Activated CD4-positive, alpha-beta T cell treated with anti-CD3 and anti-CD28 coated beads, Interleukin-2, amount 50 U/mL, for 24 hours (primary cell): ENCODE measurements at places on chromosomes 16 and 17.

- DNase-seq = no peak
Measured at GRCh38 chr16:83002351-83003334, 375.9 kb downstream of the CDH13 start.

DNA sequence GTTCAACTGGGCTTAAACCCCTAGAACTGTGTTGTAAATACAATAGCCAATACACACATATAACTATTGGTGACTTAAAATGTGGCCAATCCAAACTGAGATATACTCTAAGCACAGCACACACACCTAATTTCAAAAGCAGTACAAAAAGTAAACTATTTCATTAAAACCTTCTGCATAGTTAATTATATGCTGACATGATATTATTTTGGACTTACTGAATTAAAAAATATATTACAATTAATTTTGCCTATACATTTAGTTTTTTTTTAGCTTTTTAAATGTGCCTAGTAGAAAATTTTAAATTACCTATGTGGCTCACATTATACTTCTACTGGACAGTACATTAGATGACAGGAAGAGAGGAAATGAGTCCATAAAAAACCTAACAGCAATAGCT lies 21.5 kb downstream of the MED13 start:
- no peak for DNase-seq

DNA sequence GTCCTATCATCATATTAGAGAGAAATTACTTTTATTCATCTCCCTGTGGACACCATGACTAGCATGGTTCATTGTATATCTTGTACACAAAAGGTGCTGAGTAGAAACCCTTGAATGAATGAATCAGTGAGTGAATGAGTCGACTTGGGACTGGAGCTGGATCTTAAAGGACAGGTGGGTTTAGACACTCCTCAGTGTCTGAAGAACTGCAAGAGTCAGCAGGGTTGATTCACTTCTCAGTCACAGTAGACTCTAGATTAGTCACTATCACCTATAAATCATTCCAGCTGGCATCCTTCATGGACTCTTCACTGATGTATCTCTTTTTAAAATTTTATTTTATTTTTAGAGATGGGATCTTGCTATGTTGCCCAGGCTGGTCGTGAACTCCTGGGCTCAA lies 30.1 kb upstream of the PMFBP1 start:
- no peak for DNase-seq

GRCh38 chr16:23975293-23975692 lies 139.5 kb downstream of the PRKCB start:
- no peak for DNase-seq

- no peak for DNase-seq
Measured at GRCh38 chr17:80146121-80147034, 550 bp downstream of the EIF4A3 start.

DNA sequence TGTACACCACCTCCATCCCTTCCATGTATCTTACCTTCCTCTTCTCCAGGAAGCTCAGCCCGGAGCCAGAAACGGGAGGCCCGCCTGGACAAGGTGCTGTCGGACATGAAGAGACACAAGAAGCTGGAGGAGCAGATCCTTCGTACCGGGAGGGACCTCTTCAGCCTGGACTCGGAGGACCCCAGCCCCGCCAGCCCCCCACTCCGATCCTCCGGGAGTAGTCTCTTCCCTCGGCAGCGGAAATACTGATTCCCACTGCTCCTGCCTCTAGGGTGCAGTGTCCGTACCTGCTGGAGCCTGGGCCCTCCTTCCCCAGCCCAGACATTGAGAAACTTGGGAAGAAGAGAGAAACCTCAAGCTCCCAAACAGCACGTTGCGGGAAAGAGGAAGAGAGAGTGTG lies 756 bp upstream of the MVP start:
- DNase-seq = no peak

GRCh38 chr17:81866440-81867169 lies 4.5 kb downstream of the ARHGDIA start:
- peak; percentile 11 for DNase-seq

DNA sequence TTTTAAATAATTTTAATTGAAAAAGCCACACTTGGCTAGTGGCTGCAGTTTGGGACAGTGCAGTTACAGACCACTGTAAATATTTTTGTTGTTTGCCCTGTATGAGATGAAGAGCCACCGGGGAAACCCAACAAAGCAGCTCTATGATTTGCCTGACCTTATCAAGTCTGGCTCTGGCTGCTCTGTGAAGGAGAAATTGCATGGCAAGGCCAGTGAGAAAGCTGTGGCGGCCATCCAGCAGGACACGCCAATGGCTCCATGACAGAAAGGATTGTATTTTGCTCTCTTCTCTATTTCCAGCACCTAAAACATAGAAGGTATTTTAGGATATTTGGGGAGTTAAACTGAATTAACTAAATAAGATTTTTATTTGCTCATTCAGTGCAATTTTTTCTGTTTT lies 330.0 kb upstream of the DYNLRB2 start:
- no peak for DNase-seq

GRCh38 chr17:67244431-67245072 lies 444 bp downstream of the HELZ start:
- DNase-seq = no peak

DNA sequence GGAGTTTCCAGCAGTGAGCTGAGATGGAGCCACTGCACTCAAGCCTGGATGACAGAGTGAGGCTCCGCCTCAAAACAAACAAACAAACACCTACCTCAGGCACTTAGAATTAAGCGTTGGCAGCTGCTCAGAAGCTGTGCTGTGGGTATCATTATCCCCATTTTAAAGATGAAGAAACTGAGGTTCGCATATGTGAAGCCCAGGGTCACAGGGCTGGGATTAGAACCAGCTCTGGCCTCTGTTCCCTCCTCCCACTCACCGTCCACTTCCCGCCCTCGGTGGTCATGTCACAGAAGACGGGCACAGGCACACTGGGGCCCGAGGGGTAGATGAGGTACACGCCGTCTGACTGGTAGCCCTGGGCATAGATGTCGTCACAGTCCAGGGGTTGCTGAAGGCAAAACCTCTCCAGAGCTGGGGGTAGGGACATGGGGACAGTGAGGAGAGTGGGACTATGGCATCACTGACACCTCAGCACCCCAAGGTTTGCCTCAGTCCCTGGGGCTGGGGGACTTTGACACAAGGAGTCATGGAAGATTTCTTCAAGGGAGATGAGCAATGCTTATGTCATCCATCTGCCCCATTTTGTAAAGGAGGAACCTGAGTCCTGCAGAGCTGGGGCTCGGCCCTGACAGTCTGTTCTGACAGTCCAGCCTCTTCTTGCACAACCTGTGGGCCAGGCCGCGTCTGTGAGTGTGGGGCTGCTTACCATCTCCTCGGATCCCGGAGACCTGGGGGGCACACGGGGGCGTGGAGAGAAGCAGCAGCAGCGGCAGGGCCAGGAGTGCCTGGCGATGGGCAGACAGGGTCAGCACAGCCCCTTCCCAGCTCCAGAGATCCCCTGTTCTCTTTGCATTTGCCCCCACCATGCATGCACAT lies 700 bp downstream of the MFAP4 start:
- DNase-seq = no peak

- DNase-seq = peak; percentile 14
Measured at GRCh38 chr17:77140878-77141767, at the start of gene SEC14L1. Gene SEC14L1 (plus strand): TSS chr17:77140969. CDS start chr17:77143597, 2,628 bp downstream.

GRCh38 chr17:64538508-64539130 lies 31.8 kb downstream of the CEP95 start:
- DNase-seq = no peak

DNA sequence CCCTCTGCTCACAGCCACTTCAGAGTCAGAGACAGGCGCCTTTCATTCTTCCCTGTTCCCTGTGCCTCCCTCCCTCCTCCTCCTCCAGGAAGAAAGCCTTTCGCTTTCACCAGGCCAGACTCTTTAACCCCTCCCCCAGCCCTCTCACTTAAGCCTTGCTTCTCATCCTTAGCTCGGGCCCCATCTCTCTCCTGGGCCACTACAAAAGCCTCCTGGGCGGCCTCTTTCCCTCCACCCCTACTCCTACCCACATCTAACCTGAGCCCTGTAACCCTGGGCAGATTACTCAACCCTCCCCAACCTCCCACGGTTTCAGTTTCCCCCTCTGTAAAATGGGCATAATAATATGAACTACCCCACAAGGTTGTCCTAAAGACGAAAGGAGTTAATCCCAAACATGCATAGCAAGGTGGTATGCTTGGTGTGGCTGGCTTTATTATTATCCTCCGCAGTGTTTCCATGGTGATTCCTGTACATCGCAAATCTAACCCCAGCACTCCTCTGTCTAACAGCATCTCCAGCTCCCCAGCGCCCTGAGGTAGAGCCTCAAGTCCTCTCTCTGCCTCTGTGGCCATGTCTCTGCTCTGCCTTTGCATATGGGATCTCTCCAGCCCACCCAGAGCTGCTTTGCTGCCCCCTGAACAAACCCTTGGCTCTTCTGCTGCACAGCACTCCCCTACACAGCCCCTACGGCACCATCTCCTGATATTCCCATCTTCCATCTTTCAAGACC lies 17.7 kb downstream of the PIMREG start:
- DNase-seq = no peak

DNA sequence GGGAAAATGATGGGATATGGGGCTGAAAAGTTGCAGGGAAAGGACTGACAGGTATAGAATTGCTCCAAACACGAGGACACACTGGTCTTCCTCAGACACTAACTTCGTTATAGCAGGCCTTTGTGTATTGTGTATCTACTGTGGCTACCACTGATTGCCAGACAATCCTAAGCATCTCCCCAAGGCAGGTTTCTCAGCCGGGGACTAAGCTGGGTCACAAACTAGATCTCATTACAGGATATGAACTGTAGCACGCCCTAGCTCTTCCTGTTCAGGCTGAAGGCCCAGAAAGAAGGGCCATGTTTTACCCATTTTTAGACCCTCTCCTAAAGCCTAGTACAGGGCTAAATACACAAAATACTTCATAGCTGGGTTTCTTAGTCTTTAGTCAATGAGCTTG lies 5.1 kb upstream of the RANGRF start:
- no peak for DNase-seq

- DNase-seq = no peak
Measured at GRCh38 chr16:27600381-27600780, 50.4 kb downstream of the KATNIP start.

DNA sequence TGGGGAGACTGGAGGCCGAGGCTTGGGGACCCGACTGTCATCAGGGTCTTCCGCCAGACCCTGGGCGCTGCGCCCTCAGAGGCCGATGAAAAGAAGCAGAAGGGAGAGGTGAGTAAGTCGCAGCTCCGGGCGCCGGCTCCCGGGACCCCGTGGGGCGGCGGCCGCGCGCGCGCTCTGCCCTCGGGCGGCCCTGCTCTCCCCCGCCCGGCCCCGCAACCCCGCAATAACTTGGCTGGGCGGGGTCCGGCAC lies 392 bp upstream of the ABHD15 start:
- DNase-seq = no peak

DNA sequence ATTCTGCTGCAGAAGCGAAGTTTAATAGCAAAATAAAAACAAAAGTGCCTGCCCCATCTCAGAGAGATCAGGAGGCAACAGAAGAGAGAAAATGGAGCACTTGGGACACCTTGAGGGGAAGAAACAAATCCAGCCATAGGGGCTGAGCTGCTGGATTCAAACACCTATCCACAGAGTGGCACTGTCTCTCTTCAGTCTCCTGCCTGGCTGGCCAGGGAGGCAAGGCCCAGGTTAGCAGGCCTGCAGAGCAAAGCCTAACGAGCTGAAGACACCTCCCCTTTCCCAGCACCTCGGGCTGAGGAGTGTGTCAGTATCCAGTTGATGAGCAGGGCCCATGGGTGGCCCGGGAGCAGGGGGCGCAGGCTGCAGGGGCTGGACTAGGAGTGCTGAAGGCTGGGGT lies 8.8 kb upstream of the KRT31 start:
- no peak for DNase-seq

DNA sequence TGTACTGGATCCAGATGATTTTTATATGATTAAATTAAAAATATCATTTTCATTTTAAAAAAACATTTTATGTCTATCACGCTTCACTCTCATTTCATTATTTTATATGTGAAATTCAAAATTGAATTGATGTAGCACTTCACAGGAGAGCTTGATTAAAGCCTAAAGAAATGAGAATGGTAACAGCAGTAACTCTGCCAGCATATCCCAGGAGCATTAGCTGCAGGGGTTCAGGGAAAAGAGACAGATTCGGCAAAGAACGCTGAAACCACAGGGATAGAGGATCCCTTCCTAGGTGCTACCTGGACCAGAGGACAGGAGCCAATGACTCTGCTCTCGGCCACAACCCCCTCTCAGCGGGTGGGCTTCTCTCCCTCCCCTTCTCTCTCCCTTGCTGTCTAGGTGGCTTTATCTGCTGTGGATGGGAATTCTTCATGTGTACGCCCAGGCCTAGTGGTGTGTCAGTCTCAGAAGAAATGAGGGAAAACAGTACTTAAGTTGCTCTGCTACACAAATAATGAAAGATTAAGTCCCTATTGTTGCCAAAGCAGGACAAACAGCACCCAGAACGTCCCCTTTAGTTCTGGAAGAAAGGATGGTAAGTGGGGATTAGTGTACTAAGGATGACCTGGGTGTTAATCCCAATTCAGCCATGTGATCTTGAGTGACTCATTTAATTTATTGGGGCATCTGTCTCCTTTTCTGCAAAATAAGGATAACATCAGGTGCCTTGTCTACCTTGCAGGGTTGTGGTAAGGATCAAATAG lies 123.3 kb downstream of the CDK5R1 start:
- no peak for DNase-seq

DNA sequence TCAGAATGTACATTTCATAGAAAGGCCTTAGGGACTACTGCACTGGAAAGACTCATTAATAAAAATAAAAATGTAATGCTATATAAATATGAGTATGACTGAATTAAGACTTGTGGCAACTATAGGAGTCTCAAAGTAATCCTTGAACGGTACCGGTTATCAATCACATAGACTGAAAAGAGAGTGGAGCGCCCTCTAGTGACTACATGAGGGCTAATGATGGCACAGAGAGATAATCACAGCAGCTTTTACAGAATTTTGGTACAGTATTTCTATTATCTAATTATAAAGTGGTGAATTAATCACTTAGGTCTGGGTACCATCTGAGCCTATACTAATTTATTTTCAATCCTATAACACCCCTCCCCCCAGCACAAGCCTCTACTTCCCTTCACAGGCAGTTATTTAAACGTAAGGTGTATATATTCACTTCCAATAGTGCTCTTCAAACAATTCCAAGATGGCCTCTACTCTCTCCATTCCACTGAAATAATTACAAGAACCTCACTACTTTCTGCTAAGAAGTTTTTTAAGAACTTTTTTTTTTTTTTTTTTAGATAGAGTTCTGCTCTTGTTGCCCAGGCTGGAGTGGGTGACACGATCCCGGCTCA lies 40.7 kb upstream of the ANKFY1 start:
- DNase-seq = peak; percentile 51

GRCh38 chr16:30095166-30096078 lies 591 bp downstream of the YPEL3 start:
- no peak for DNase-seq

- DNase-seq = no peak
Measured at GRCh38 chr16:54928411-54929089, 2.1 kb upstream of the IRX5 start.

- DNase-seq = no peak
Measured at GRCh38 chr17:7767004-7767403, 49.5 kb downstream of the DNAH2 start.

GRCh38 chr17:50372222-50372757 lies 694 bp downstream of the MRPL27 start:
- DNase-seq = no peak

GRCh38 chr17:55275894-55276804 lies 11.4 kb downstream of the HLF start:
- no peak for DNase-seq

- no peak for DNase-seq
Measured at GRCh38 chr17:8046929-8047768, 8.3 kb downstream of the ALOX15B start.

GRCh38 chr17:34841467-34841866 lies 119.8 kb downstream of the CCT6B start:
- no peak for DNase-seq

- DNase-seq = no peak
Measured at GRCh38 chr17:51746421-51746820, 412.1 kb downstream of the CA10 start.

GRCh38 chr16:73601911-73602310 lies 554.0 kb upstream of the ZFHX3 start:
- no peak for DNase-seq
